ENCODE measurements at places on chromosomes 11 and 22. TPM values are rescaled to one million over a fixed set of nuclear protein-coding genes. Genes with fewer than 3 reads are reported as not detected.
A peak's percentile ranks its signal among the peaks of the same experiment; 100 is the strongest.

The OR52E8 gene
- total RNA-seq, result not detected

GRCh38 chr22:29320546-29320945 is 5.0 kb upstream of the RASL10A start:
- DNase-seq, result no peak

The TYMP gene
- total RNA-seq, result 0.61 TPM

DNA sequence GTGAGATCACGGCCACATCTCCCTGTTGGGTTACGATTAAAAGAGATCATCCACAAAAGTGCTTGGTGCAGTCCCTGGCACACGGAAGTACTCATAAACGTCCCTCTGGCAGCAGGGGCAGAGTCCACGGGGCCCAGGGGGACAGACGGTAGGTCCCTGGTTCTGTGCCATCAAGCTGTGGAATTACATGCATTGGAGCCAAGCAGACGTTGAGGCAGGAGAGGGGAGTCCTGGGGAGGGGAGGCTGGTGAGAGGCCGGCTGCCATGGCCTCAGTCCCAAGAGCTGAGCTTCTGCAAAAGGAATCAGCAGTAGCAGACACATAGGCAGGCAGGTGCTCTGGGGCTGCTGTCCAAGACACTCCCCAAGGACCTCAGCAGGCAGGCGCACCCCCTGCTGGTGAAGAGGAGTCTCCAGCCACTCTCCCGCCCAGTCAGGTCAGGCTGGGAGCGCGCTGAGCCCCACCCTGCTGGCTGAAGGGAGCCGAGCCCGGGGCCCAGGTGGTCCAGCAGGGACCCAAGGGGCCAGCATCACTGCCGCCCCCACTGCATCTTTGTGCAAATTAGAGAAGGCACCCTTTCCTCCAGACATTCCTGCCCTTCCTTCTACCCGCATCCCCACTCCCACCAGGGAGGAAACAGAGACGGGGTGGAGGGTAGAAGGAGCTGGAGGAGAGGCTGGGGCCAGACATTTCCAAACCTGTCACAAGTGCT is 7.6 kb upstream of the KCTD17 start:
- DNase-seq, result peak; percentile 70

DNA sequence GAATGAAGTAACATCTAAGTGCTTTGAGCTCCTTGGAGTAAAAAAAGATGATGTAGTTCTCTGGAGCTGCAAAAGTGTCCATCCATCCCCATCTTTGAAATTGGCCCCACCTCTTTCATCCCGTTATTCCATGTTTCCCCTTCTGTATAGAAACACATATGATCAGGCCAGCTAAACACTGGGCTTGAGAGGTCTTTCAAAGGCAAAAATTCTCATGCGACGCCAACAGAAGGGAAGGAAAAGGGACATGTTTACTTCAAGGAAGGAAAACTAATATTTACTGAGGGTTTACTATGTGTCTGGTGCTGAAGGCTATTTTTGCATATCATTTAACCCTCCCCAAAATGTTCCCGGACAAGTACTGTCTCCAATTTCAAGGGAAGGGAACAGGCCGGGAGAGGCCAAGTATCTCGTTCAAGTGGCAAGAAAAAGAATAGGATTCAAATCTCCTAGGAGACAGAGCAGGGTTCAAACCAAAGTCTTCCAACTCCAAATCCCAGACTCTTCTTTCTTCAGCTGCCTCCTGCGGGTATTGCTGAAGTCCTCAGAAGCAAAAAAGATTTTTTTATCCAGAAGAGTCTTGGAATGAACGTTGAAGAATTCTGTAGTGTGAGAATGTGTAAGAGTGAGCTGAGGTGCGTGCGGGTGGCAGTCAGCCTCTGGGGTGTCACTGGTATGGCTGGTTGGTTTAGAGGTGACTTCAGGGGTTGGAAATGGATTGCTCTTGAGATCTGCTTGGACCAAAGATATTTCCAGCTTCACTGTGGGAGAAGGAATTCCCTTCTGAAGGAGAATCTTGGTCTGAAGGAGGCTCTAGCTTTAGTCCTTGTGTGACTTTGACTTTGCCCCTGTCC is 10.1 kb downstream of the TECTA start:
- no peak for DNase-seq

DNA sequence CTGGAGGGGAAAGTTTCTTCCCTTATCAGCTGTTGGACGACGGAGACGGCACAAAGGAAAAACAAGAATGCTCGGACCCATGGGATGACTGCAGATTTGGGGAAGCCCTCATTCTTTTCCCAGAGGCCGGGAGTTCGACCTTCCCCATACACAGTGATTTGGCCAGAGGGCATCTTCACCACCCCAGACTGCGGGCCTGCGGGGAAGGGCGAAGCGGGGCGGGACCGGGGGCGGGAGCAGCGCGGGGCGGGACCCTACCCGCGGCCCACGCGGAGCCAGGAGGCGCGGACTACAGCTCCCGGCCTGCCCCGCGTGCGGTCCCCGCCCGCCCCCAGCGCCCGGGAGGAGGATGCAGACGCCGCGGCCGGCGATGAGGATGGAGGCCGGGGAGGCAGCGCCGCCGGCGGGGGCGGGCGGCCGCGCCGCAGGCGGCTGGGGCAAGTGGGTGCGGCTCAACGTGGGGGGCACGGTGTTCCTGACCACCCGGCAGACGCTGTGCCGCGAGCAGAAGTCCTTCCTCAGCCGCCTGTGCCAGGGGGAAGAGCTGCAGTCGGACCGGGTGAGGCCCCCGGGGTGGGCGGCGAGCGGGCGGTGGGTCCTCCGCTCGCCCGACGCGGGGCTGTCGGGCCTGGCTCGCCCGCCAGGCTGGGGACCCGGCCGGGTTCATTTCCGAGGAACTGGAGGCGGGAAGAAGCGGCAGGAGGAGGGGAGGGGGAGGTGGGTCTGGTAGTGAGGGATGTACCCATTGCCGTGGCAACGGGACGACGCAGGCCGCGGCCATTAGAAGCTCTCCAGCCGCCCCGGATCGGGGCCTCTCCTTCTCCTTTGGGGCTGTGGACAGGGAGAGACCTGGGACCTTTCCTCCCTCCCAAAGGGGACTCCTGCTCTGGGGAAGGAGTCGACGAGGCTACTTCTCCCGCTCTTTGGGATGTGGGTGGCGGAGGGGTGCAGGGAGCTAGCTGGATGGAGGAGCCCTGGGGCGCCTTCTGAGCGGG is at the start of gene KCTD17:
Gene KCTD17 (plus strand): TSS at position 352 of the 995 bp plus-strand sequence. CDS start 19 bp downstream, at position 371.
- peak; percentile 60 for DNase-seq

DNA sequence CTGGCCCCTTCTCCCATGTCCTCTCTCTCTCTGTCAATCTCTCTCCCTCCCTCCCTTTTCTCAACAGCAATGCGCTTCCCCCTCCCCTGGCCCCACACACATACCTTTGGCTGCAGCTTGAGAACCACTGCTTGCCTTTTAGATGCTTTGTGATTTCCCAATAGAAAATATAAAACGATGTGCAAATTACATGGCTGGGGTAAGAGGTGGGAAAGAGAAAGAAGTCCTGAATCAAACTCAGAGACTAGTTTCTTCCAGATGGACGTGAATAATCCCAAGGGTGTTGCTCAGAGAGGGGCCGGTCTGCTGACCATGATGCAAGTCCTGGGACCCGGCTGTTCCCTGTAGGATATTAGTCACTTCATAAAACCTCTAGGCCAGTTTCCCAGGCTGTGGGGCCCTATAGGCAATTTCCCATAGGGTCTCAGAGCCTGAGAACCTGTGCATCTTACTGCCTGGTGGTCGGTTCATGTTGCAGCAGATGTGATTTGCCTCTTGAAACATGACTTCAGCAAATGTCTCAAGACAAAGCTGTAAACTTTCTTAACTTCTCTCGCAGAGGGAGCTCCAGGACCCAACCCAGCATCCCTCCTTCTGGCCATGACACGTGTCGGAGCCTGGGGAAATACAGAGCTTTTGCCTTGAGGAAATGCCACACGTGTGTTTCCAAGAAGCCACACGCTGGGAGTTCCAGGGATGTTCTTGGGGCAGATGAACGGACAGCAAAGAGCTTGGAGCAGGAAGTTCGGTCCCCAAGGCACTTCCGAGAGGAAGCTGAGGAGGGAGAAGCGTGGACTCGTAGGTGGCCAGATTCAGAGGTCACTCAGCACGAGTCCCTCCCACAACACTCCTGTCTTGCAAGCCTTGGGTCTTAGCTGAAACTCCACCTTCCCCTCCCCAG is 34.5 kb upstream of the ETS1 start:
- DNase-seq, result no peak

The NUDT8 gene
- total RNA-seq, result 6.5 TPM

GRCh38 chr11:62152245-62153086 is 28.7 kb downstream of the INCENP start:
- DNase-seq, result no peak

DNA sequence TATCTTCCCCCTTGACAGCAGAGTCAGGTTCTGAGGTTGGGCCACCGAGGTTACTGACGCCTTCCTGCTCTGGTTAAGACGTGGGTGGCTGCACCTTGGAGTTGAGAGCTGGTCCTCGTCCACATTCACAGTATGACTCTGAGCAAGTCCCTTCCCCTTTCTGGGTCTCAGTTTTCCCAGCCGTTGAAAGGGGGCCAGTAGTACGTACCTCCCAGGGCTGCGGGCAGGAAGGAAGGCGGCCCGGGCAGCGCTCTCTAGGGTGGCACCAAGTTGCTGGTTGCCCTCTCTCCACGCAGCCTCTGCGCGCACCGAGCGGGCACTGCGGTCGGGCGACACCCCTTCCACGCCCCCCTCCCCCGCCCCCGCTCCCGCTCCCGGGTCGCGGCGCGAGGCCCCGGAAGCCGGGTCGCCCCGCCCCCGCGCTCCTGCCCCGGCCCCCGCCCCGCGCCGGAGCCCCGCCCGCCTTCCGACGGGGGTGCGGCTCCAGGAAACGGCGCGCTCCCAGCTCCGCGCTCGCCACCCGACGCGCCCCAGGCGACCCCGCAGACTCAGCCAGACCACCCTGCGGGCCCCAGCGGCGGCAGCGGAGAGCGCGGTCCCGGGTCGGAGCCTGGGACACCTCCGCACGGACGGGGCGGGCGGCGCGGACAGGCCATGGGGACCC is at the start of gene EHBP1L1:
Gene EHBP1L1 (plus strand): TSS at position 486 of the 664 bp plus-strand sequence. CDS start 250 bp downstream, outside the sequence.
- DNase-seq, result no peak

DNA sequence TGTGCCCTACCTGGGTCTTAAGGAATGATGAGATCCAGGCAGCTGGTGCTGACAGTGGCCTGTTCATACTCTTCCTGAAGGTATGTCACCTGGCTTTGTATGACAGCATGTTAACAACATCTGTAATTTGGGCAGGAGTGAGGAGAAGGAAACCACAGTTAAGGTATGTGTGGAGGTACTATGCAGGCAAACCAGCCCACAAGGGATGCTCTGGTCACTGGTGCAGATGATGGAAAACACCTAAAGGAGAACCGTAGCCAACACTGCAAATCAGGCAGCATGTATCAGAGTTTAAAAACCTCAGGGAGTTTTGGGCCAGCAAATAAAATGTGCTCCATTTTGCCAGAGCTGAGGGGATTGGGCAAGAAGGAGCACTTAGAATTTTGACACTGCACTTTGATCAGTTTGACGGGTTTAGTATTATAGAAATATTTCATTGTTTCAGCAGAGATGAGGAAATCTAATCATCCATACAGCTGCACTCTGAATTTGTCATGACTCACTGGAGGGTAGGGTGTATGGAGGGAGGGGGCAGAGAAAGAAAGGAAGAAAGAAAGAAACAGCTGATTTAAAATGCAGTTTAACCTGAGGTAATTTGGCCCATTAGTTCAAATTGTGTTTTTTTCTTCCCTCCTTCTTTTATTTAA is 260.9 kb downstream of the KIRREL3 start:
- DNase-seq, result no peak

DNA sequence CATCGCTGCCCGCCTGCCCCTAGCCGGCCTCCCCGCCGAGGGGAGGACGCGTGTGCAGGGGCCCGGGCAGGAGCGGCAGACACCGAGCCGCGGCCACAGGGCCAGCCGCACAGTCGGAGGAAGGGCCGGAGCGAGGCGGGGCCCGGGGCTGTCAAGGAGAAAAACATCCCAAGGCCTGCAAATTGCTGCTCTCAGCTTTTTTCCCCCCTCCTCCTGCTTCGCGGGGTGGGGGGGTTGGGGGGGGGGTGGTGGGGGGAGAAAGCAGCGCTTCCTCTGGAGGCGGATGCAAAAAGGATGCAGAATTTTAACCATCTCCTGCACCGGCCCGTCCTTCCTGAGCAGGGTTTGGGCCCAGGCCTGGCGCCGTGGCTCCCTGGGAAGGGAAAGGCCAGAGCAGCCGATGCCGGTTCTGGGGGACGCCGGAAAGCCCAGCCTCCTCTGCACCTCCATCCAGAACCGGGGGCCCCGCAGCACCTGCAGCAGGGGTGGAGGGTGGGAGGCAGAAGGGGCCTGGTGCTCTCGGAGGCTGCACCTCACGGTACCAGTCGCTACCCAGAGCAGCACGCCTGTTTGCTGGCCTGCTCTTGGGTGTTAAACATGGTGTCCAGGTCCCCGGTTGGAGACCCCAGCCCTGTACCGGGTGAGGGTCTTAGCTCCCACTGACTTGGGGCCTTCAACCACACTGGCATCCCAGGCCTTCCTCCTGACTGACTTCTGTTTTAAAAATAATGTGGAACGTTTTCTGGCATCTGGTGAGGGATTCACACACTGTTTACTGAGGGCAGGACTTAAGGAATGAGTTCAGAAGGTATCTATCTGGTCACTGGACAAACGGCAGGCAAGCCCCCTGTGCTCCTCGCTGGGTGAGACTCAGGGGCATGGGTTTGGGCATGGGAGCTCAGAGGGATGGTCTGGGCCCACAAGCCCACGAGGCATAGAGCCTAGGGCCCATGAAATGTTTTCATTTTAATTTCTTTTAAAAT is 77.4 kb upstream of the WNT7B start:
- no peak for DNase-seq

GRCh38 chr11:111761036-111761435 is 5.2 kb downstream of the PPP2R1B start:
- DNase-seq, result no peak

DNA sequence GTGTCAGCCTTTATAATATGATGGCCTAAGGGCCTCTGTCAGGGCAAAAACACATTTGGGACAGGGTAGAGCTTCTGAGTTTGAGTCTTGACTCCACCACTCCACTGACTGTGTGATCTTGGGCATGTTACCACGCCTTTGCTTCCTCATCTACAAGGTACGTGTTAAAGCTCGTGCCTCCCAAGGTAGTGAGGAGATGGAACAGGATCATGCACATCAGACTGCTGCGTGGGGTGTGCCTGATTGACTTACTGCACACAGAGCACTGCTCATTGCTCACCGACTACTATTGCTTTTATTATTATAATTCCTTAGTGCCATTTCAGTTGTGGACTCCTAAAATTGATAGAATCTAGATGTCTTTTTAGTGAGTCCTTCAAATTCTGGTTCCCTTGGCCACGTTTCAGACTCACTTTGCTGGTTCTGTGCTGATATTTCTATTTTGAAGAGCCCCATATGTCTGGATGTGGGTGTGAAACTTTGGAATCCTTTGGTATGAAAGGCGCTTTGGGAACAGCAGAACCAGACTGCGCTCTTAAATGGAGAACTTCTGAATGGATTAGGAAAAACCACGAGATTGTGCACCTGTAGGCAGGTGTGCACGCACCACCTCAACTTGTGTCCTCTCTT is 44.1 kb upstream of the RAB1B start:
- no peak for DNase-seq

- DNase-seq, result no peak
Measured at GRCh38 chr11:82871646-82872045, 28.6 kb downstream of the PRCP start.

DNA sequence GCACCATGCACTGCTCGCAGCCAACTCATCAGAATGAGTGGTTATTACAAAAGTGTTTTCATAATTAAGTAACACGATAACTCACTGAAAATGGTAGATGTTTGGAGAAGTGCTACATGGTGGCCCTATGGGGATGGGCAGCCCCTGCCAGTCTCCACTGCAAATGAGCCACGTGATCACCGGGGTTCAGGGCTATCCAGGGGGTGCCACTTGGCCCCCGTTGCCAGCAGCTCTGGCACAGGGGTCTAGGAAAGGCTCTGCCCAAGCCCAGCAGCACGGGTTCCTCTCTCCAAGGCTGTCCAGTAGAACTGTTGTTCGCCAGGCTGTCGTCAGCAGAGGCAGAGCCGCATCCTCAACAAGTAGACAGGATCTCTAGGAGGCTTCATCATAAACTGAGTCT is 382.1 kb upstream of the B3GAT1 start:
- no peak for DNase-seq

All from H9 (cell line).